ENCODE measurements at places on chromosomes 12 and 14. TPM values are rescaled to one million over a fixed set of nuclear protein-coding genes. Genes with fewer than 3 reads are reported as not detected.

PRH1 gene
- total RNA-seq = 11.9 TPM

NRXN3 gene
- under 0.01 TPM for total RNA-seq

PRPH gene
- 0.92 TPM for total RNA-seq

MTA1 gene
- total RNA-seq = 24.3 TPM

PRICKLE1 gene
- 3.0 TPM for total RNA-seq

E2F7 gene
- 8.2 TPM for total RNA-seq

MGP gene
- total RNA-seq = 281 TPM

CCDC184 gene
- 0.53 TPM for total RNA-seq
